Stimulated activated CD8-positive, alpha-beta memory T cell treated with anti-CD3 and anti-CD28 coated beads, Interleukin-7, amount 100 ng/mL, for 1 hour (primary cell): ENCODE measurements at places on chromosomes 5 and 9.

GRCh38 chr5:80967500-80968181 lies 7.5 kb downstream of the RASGRF2 start:
- no peak for DNase-seq

- no peak for DNase-seq
Observed at GRCh38 chr9:137267933-137268355, 9.6 kb upstream of the TOR4A start.

DNA sequence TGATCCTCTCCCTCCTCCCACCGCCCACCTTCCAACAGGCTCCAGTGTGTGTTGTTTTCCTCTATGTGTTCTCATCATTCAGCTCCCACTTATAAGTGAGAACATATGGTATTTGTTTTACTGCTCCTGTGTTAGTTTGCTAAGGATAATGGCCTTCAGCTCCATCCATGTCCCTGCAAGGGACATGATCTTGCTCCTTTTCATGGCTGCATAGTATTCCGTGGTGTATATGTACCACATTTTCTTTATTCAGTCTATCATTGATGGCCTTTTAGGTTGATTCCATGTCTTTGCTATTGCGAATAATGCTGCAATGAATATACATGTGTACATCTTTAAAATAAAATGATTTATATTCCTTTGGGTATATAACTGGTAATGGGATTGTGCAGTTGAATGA lies 80.2 kb upstream of the C5orf63 start:
- no peak for DNase-seq

- no peak for DNase-seq
Observed at GRCh38 chr5:53066088-53066487, 43.5 kb downstream of the MOCS2 start.

DNA sequence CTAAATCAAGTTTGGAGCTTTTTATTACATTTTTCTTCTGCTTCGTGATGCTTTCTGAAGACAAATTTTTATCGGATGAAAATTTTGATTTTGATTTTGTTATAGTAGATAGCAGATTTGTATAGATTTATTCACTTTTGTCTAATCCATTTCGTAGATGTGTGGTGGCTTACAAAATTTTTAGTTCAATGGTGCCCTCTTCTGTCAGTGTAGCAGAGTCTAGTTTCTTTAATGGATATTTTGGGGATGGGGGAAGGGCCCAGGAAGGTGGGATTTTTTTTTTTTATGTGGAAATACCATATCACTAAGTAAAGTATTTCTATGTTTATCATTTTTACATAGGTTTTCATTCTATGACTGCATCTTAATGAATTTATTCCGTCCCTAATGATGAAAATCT lies 259.9 kb upstream of the TARS1 start:
- no peak for DNase-seq

DNA sequence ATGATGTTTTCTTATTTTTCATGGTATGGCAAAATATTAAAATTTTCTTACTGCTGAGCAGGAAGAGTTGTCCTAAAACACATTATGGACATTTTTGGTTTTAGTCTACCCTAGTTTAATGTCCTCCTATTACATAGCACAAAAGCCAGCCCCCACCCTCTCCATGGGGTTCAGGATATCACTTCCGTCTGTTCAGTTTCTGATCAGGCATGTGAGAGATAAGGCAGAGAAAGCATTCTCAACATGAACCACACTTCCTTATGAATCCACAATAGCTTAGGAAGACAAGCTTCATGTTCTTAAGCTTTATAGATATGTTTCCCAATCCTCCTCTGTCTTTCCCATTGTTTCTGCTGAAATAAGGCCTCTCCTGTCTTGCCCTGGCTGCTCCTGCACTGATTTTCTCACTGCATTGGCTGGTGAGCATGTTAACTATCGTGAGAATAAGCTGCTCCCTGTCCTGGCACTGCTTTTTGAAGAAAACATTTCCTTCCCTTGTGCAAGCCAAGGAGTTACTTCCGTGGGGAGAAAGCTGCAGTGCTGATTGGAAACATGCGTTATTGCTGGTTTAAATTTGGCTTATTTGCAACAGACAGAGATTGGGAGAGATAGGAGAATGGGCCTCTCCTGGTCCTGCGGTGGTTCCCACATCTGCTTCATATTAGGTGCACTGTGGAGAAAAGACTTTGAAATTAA lies 260.3 kb upstream of the RPS23 start:
- DNase-seq: no peak

GRCh38 chr5:138351517-138351916 lies 968 bp upstream of the KDM3B start:
- no peak for DNase-seq

GRCh38 chr9:100284247-100284646 lies 68.5 kb downstream of the TEX10 start:
- no peak for DNase-seq

- DNase-seq: no peak
Observed at GRCh38 chr5:88281322-88281721, 12.7 kb upstream of the TMEM161B start.

GRCh38 chr9:14957109-14957508 lies 46.9 kb upstream of the FREM1 start:
- no peak for DNase-seq

GRCh38 chr9:116087246-116087645 lies 66.3 kb upstream of the PAPPA start:
- DNase-seq: no peak

DNA sequence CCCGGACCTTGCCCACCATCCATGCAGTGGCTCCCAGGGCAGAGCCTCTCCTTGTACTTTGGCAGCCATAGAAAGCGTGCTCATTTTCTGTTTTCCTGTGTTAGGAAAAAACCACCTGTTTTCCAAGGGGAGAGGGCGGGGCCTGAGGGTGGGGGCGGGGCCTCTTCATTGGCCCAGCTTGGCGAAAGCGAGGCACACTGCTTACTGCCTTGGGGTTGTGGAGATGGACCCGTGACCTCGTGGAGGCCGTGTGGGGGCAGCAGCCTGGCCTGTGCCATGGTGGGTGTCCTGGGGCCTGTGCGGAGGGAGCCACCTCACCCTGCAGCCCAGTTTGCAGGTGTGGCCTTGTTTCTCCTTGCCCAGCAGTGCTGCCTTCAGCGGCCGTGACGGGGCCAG lies 4.4 kb upstream of the TOR4A start:
- DNase-seq: no peak

DNA sequence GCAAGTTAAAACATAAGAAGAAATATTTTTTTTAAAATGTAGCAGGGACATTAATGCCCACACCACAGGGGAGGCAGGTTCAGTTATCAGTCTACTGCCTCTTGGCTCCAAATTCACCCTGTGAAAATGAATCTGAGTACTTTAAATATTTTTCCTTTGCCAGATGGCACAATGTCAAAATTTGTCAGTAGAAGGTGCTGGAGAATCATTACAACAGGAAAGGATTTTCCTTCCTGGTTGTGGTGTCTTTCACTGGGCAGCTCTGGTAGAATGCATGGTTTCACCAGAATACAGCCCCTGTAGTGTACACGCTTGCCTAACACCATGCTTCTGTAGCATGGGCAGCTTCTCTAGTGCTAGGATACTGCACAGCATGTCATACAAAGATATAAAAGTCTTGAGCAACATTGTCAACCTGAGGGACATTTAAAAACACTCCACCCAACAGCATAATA lies 9.7 kb upstream of the SREK1 start:
- DNase-seq: no peak

- DNase-seq: no peak
Observed at GRCh38 chr5:57532513-57533497, 50.2 kb upstream of the ACTBL2 start.

GRCh38 chr5:88880201-88880600 lies 2.8 kb downstream of the MEF2C start:
- no peak for DNase-seq

- DNase-seq: no peak
Observed at GRCh38 chr5:90682278-90682677, 123.7 kb downstream of the ADGRV1 start.

- DNase-seq: no peak
Observed at GRCh38 chr5:107373549-107374263, 297.0 kb downstream of the EFNA5 start.

DNA sequence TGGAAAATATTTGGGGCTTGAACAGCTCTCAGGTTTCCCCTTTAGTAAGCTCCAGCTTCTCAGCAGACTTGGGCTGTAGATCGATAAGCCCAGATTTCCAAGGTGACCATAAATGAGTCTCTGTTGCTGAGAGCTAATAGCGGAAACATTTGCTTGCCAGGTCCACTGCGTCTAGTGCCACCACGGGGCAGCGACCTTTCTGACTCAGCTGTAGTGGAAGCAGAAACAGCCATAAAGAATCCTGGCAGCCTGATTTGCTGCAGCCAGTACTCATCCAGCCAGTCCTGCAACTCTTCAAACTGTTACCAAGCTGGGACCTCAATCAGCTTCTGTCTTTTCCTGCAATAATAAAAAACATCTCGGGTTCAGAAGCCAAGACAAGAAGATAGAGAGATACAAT lies 241.7 kb downstream of the DOCK8 start:
- DNase-seq: no peak

- DNase-seq: no peak
Observed at GRCh38 chr5:2983583-2984300, 232.3 kb upstream of the IRX2 start.

DNA sequence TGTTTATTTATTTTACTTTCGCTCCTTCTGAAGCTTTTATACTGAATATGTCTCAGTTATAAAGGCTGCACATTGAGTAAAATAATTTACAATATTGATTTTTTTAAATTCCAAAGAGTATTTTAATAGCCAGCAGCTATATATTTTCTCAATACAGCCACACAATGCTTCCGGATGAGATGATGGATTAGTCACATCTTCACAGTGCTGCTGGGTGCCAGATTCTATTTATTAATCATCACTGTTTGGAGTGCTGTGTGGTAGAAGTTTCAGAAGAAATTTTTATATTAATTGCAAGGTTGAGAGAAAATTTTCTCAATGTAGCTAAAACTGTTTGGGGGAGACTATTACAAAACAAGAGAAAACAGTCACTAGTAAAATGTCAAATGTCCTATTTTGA lies 989.8 kb downstream of the TLE4 start:
- no peak for DNase-seq
